Activated CD4-positive, CD25-positive, alpha-beta regulatory T cell (primary cell): ENCODE measurements at places on chromosomes 2 and 18.

- DNase-seq, result peak; percentile 36
These were observed 655 bp downstream of the ACTR3 start for GRCh38 chr2:113890253-113891235.

- DNase-seq, result no peak
These were observed 25.3 kb upstream of the GCC2 start for GRCh38 chr2:108423502-108424251.

DNA sequence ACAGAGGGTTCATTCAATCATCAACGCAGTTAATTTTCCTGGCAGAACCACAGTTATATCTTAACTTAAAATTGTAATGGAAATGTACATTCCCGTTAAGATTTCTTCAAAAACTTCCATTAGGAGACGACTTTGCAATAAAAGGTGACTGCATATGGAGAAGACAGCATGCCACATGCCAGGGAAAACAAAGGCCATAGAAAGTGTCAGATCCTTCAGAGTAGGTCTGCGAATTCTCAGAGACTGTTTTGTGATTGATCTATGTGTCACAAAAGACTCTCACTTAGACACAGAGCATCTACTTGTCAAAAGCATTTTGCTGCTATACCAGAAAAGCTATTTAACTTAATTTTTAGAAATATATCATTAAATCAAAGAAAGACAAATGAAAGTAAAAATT lies 274.6 kb downstream of the DPP10 start:
- no peak for DNase-seq

GRCh38 chr2:176813621-176814049 lies 399.0 kb upstream of the HNRNPA3 start:
- no peak for DNase-seq

DNA sequence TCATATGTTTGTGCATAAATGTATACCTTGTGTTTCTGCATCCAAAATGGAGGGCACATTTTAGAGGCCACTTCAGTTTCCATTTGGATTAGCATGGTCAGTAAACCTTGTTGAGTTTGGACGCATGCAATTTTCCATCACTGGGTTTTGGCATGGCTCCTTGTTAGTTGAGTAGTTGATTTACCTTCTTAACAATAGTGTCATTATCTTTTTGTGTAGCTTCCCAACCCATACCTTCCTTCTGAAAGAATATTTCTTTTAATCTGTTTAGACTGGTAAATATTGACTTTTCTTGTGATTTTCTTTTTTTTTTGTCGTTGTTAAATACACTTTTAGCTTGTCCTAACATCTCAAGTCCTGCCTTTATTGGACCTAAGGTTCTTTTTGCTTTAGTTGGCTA lies 15.5 kb downstream of the RPIA start:
- no peak for DNase-seq

GRCh38 chr2:107303964-107304363 lies 418.0 kb upstream of the ST6GAL2 start:
- DNase-seq, result no peak

- no peak for DNase-seq
These were observed at the start of gene UNC80 for GRCh38 chr2:209771474-209772289. UNC80 (plus strand) TSS chr2:209771832; CDS start chr2:209772073, 241 bp downstream.

DNA sequence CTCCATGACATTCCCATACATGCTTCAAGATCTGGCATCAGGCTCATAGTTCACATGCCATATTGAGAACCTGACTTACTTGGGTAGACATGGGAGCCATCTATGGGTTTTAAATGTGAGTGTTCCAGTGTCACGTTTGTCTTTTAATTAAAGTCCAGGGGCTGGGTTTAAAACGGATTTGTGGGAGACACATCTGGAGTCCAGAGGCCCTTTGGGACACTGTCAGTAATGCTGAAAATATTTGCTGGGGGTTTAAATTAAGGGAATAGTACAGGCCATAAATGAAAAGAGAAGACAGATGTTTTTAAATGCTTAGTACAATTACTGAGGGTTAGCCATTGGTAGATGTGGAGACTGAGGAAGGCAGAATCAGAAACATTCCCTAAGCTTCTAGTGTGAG lies 478.0 kb downstream of the PID1 start:
- DNase-seq, result no peak

- DNase-seq, result no peak
These were observed 189.4 kb downstream of the PLCL1 start for GRCh38 chr2:197993830-197994229.

- peak; percentile 10 for DNase-seq
These were observed 550 bp downstream of the RAB1A start for GRCh38 chr2:65129286-65129825.

DNA sequence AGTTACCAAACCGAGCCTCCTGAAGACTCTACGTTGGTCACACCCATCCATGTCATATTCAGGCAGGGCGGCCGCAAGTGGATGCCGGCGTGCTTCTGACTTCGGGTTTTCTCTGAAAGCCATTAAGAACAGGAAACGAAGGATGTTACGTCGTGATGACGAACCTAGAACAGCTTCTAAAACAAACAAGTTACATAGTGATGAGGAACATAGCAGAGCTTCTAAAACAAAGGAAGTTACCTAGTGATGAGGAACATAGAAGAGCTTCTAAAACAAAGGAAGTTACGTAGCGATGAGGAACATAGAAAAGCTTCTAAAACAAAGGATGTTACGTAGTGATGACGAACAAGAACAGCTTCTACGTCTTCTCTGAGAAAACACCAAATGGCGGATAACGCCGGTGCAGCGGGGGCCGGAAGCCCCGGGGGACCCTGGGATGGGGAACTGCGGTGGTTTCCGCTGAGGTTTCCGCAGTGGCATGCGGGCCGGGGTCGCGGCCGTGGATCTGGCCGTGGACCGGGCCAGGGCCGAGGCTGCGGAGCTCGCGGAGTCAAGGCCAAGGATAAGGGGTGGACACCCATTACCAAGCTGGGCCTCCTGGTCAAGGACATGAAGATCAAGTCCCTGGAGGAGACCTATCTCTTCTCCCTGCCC lies 141.1 kb downstream of the SOCS6 start:
- no peak for DNase-seq

GRCh38 chr2:241767464-241768250 lies 9.0 kb upstream of the GAL3ST2 start:
- no peak for DNase-seq

GRCh38 chr2:173955004-173955403 lies 10.2 kb downstream of the SP3 start:
- no peak for DNase-seq

GRCh38 chr2:183123959-183124221 lies 353 bp upstream of the NUP35 start:
- DNase-seq, result no peak

- DNase-seq, result no peak
These were observed 22.7 kb downstream of the MPPE1 start for GRCh38 chr18:11885278-11885947.

DNA sequence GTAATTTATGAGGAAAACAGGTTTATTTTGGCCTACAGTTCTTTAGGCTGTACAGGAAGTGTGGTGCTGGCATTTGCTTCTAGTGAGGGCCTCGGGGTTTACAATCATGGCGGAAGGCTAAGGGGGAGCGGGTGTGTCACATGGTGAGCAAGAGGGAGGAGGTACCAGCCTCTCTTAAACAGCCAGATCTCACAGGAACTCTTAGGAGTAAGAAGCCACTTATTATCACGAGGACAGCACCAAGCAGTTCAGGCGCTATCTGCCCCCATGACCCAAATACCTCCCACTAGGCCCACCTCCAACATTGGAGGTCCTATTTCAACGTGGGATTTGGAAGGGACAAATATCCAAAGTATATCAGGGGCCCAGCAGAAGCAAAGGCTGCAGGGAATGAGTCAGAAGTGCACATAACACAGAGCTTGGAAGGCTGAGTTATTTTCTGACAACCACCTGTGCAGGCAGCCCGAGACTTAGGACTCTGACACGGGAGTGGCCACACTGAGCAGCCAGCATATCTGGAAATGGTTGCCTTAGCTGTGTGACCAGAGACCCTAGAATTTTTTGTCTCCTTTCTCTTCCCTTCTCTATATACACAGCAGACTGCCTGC lies 170.9 kb downstream of the PRPF40A start:
- no peak for DNase-seq

DNA sequence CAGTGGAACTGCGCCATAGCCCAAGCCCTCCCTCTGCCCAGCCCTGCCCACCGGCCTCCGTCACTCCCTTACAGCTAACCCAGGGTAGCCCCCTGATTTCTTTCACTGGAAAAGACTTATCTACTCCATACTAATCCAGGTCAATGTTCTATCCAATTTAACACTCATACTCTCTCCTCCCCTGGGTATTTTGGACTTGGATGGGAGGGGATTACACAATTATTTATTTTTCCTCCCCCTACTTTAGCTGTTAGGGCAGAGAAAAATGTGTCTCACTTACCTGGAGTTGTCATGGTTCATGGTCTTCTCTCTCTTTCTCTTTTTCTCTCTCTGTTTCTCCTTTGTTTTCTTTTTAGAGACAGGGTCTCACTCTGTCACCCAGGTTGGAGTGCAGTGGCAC lies 100.6 kb upstream of the ST8SIA3 start:
- DNase-seq, result no peak

DNA sequence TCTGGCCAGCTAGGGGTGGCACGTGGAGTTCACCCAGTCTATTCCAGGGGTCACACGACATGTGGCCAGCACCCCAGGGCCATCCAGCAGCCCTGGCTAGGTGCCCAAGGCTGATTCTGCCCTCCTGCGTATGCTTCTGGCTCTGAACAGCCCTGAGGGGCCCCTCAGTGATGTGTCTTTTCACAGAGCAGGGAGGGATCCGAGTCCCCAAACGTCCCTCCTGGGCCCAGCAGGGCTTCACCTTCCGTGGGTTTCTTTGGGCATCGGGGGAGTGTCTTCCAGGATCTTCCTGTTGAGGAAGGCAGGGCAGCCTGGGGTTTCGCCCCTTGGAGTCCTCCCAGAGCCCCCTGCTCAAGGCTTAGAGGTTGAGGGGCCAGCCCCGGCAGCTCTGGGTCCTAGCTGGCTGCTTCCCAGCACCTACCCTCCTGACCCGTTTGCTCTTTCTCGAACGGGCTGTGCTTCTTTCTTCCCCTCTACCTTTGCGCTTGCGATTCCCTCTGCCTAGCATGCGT lies 165.9 kb downstream of the DYSF start:
- DNase-seq, result no peak

DNA sequence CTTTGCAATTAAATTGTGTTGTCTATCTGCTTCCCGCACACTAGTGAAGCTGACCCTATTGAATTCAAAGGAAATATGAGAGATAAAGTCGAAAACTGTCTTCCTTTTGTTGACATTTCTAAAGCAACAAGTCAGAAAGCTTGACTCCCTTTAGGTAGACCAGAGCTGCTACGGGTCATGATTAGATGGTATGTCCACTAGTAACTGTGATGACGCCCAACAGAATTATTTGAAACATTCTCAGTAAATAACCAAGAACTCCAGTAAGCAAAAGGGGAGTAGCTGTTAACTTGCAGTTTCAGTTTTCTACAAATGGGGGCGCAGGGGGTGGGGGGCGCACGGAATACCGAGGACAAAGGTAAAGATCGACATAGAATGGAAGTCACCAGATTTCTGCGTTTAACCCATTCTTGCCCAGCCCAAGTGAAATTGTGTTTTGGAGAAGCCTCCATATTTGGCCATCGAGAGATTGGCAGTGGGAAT lies 56.4 kb downstream of the CRIM1 start:
- DNase-seq, result no peak

DNA sequence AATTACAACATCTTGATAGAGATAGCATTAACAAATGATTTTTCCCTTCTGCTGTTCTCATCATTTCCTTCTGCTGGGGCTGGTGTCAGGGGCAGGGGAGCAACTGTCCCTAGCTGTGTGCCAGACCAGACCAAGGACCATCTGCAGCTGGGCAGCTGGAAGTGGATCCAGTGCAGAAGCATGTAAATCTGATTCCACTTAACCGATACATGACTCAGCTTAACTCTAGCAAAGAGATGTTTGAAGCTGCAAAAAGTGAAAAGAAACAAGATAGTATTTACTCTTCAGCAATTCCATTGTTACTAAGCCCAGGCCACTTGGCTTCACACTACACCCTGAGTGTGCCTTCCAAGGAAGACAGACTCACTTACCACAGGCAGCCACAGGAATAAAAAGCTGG lies 151.1 kb downstream of the GALNT1 start:
- DNase-seq, result no peak

DNA sequence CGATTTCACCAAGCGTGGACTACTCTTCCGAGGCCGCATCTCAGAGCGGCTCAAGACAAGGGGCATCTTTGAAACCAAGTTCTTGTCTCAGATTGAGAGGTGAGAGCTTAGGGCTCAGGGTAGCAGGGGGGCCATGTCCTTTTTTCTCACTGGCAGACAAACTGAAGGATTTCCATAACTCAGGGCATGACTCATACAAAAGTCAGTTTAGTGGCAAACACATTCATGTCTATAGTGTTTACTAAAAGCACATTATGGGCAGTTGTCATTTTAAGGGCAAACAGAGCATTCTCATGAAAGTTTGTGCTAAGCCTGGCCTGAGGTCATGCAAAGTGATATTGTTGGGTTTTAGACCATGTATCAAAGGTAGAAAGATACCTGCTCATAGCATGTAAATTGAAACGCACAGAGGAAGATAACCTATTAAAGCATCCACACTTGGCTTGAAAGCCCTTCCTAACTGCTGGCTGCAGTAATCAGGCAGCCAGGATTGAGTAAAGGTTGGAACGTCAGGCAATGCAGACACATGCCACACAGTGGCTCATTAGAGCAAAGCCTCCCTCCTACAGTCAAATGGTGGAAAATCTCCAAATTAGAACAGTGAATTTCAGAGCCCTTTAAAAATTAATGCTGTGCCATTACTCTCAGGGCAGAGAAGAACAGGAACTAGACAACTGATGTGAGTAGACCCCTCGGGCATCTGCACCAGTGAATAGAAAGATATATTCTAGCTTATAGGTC lies 54.2 kb downstream of the HK2 start:
- no peak for DNase-seq

DNA sequence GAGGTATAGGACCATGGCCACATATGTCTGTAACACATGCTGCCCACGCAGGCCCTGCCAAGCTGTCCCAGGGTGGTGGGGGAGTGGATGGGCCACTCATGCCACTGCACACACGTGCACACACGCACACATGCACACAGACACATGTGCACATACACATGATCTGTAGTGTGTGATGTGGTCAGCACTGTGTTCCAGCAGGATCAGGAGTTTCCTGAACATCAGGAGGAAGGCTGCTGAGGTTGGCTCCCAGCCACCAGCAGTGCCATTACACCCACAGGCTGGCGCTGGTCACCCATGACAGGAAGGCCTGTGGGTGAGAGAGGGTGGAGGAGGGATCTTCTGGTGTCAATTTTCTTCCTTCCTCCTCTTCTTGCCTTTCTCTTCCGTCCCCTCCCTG lies 44.7 kb downstream of the POMC start:
- no peak for DNase-seq

GRCh38 chr2:44778221-44778654 lies 163.3 kb upstream of the SIX3 start:
- no peak for DNase-seq

GRCh38 chr2:62738981-62739936 lies 33.7 kb downstream of the EHBP1 start:
- no peak for DNase-seq
